Activated naive CD4-positive, alpha-beta T cell treated with anti-CD3 and anti-CD28 coated beads, Interleukin-2, amount 50 U/mL, for 72 hours (primary cell): ENCODE measurements at places on chromosomes 6 and 20.

GRCh38 chr6:131013495-131013894, 49.5 kb downstream of the EPB41L2 start:
- no peak for DNase-seq

- DNase-seq, result no peak
These were observed 20.1 kb upstream of the SLC22A1 start for GRCh38 chr6:160101277-160102205.

- no peak for DNase-seq
These were observed 32.7 kb downstream of the HLA-A start for GRCh38 chr6:29974901-29975560.

GRCh38 chr6:160393891-160394653, 45.9 kb downstream of the SLC22A3 start:
- no peak for DNase-seq

GRCh38 chr6:99348288-99349170, 945 bp downstream of the FAXC start:
- DNase-seq, result no peak

- DNase-seq, result no peak
These were observed 51.3 kb upstream of the TOX2 start for GRCh38 chr20:43863330-43863729.
